Stimulated activated CD8-positive, alpha-beta memory T cell treated with anti-CD3 and anti-CD28 coated beads, Interleukin-15, amount 100 ng/mL, for 4 hours (primary cell): ENCODE measurements at places on chromosomes 7 and 10.

DNA sequence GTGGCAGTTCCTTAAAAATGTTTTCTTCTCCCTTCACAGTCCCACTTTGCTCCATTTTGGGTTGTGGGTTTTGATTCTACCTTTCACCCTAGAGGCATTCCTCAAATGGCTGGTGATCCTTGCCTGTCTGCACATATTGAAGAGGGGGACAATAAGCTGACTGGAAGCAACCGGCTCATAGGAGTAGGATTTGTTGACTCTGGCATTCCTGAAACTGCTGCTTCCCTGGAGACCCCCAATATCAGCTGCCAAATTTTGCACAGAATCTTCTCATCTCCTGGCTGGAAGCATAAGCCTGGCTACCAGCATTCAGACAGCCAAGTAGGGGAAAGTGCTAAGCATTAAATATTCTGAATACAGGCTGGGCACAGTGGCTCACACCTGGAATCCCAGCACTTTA lies 53.7 kb downstream of the KIF5B start:
- no peak for DNase-seq

- no peak for DNase-seq
Observed at GRCh38 chr10:86827639-86828038, 71.2 kb downstream of the BMPR1A start.

DNA sequence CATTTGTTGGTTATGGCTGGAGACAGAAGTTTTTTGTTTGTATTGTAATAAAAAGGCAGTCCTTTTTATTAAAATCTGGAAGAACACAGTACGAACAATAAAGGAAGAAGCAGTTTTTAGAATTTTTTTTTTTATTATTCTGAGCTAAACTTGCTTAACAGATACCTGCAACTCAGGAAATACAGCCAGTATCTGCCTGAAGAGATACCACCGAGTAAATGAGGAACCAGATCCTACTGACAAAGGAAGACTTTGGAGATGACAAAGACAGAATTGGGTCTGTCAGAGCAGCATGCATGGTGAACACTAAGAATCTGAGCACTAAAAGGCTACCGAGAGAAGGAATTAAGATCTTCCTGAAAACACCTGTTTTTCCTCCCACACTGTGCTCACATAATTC lies 1335.9 kb upstream of the SORCS1 start:
- no peak for DNase-seq

DNA sequence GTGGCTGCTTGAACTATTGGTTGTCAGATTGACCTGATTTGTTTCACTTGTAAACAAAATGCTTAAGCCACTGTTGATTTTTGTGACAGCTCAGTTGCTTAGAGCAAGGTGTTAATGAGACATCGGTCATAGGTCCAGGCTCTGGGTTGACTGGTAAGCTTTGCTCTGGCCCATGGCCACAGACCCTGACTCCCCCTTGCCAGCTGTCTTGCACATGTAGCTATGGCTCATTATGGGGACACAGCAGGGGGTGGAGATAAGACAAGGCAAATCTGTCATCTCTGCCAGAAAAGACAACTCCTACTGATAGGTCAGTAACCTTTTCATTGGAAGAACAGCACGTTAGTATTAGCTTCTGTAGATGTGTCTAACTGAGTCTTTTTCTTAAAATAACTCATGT lies 95.3 kb downstream of the KAT6B start:
- no peak for DNase-seq

- DNase-seq, result no peak
Observed at GRCh38 chr7:34939175-34939574, 98.1 kb downstream of the DPY19L1 start.

DNA sequence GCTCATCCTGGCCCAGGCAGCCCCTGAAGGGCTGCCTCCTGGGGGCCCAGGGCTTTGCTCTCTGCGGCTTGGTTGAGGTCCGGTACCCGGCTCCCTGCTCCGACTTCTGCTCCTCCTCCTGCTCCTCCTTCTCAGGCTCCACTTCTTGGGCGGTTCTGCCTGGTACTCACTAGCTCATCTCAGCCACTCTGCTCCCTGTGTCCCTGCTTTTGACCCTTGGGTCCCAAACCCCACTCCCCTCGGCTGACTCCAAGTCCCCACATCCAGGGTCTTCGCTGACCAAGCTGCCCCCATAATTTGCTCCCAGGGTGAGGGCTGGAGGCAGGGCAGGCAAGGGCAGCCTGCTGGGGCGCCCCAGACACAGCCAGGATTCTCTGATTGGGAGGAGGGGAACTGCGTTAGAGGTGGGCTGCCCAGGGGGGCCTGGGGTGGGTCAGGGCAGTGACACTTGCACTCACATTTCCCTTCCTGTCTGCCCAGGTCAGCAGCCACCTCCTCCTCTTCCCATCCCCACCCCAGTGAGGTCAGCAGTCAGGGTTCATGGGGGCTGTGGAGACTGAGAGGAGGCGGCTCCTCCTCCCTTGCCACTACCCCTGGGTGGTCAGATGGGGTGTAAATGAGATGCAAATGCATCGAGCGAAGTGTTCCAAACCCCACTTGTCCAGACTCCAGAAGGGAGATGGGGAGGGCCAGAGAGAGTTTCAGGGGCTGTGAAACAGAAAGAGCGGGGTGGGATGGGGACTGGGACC lies 2.2 kb downstream of the SMARCD3 start:
- no peak for DNase-seq

DNA sequence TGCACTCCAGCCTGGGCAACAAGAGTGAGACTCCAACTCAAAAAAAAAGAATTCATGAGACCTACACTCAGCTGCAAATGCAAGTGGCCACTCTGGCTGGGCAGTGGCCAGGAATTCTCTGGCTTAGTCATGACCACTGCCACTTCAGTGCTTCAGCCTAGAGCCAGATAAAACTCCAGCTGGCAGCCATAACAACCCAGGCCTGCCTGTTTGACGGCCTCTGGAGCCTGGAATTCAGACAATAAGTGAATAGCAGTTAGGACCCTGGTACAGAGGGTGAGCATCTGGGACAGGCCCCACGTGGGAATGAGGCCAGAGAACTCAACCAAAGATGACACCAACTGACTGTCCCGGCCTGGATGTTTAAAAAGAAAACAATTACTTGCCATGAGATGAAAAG lies 18.9 kb downstream of the RCC1L start:
- DNase-seq, result no peak

DNA sequence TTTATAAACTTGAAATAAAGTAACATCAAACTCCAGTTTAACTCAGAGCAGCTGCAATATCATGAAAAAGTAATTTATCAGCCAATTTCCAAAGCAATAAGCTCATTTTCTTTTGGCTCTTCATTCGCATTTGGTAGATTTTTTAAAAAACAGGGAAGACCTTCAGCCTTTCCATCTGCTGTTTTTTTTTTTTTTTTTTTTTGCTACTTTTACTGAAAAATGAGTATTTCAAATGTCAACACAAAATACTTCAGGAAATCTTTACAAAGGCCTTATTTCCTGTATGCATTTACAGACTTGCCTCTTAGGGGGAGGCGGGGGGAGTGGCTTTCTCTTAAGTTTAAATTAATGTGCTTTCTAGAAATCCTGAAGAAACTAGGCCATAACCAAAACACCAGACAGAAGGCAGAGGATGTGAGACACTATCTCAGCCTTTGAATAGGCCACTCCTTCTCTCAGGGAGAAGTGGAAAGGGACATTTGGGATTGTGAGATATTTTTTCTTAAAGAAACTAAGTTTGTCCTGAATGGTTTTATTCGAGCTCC lies 91.8 kb downstream of the COL28A1 start:
- no peak for DNase-seq
